ENCODE measurements at places on chromosomes 16 and 17.
A peak's percentile ranks its signal among the peaks of the same experiment; 100 is the strongest.

DNA sequence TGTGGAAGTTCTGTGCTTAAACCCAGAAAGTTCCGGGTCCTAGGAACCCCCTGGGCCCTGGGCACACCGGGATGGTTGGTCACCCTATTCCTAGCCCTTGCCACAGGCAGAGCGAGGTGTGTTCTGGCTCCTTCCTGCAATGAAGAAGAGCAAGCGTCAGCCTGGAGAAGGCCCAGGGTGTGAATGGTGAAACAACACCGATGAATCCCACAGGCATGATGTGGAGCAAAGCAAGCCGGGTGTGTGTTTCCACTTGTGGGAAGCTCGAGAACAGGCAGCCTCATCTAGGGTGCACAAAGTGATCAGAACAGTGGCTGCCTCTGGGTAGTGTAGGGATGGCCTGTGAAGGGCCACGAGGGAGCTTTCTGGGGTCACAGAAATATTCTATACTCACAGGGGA, 13.8 kb downstream of the KCNG4 start:
- DNase-seq = no peak

GRCh38 chr17:49676276-49676868, 1.5 kb downstream of the SPOP start:
- DNase-seq = peak; percentile 23

- DNase-seq = no peak
Observed at GRCh38 chr16:68774982-68775634, 38.0 kb downstream of the CDH1 start.

GRCh38 chr17:917941-918740, 61.4 kb downstream of the NXN start:
- DNase-seq = no peak

- no peak for DNase-seq
Observed at GRCh38 chr17:81186203-81186602, 20.2 kb upstream of the AATK start.

- DNase-seq = no peak
Observed at GRCh38 chr17:11267999-11268575, 27.1 kb downstream of the SHISA6 start.

GRCh38 chr16:3122926-3123570, 10.7 kb downstream of the ZNF205 start:
- DNase-seq = no peak

GRCh38 chr16:77171745-77172635, 19.0 kb upstream of the MON1B start:
- DNase-seq = peak; percentile 40

DNA sequence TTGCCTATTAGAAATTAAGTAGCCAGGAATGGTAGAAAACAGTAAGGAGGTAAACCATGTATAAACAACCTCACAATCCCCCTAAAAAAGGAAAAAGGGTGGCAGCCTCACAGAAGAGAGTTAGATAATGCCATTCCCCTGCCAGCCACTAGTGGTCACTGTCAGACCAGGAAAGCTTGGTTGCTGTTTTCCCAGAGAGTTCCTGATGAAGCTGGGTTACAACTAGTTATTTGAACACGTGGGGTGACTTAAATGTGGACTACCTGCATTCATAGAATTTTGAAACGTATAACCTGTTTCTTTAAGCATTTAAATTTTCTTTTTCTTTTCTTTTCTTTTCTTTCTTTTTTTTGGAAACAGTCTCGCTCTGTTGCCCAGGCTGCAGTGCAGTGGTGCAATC, 5.8 kb downstream of the GPRC5C start:
- DNase-seq = no peak

- peak; percentile 32 for DNase-seq
Observed at GRCh38 chr17:81733507-81734404, 21.7 kb downstream of the SLC25A10 start.

- DNase-seq = no peak
Observed at GRCh38 chr16:70756071-70756470, 44.9 kb downstream of the VAC14 start.

DNA sequence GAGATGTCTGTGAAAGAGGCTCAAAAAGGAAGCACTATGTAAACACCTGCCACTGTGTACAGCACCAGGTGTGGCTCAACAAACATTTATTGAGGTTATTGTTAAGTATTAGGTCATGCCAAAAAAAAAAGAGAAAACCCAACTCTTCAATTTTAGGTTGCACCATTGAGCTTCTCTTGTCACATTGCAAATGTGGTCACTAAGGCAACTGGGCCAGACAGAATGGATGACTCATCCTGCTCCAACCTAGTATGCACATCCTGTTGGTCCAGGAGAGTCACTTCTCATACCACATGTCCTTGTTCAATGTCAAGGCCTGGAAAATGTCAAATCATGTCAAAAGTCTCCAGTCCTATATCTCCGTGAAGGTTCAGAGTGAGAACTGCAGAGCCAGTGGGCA, 25.0 kb downstream of the HOXB1 start:
- DNase-seq = no peak

DNA sequence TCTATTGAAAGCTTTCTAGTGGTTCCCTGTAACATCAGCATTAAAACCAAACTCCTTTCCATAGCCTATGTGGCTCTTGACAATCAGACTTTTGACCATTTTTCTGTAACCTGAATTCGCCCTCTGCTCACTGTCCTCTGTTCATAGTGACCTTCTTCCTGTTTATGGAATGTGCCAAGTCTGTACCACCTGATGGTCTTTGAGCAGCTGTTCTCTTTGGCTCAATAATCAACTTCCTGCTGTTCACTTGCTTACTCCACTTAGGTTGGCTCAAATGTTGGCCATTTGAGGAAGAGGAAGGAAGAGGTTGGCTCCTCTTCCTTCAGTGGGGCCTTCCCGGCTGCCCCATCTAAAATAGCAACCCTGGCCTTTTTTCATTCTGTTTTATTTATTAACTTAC, 251.5 kb downstream of the CA10 start:
- no peak for DNase-seq
